Stimulated activated CD8-positive, alpha-beta memory T cell treated with anti-CD3 and anti-CD28 coated beads, Interleukin-7, amount 100 ng/mL, for 1 hour (primary cell): ENCODE measurements at places on chromosomes 6 and 20.

- DNase-seq = no peak
These were observed 9.4 kb downstream of the ADTRP start for GRCh38 chr6:11769244-11769643.

GRCh38 chr20:38831995-38832620 lies 26.6 kb downstream of the PPP1R16B start:
- no peak for DNase-seq

GRCh38 chr20:14785065-14785743 lies 447.8 kb upstream of the FLRT3 start:
- no peak for DNase-seq

- no peak for DNase-seq
These were observed 148.8 kb downstream of the LRFN2 start for GRCh38 chr6:40438246-40438887.

DNA sequence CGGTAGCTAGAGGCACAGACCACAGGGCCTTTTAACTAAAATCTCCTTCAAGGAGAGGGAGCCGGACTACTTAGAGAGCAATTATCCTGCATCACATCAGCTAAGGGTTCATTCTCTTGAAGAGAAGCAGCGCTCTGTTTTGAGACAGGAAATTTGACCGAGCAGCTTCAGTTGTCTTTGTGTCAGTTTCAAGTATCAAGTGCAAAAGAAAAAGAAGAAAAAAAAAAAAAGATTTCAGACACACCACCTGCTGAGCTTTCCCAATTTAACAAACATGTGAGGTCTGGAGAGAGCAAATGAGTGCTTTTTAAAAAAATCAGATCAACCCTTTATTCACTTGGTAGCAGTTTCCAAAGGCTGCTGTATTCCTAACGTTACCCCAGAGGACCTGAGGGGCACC lies 273.5 kb upstream of the POU3F2 start:
- no peak for DNase-seq

- no peak for DNase-seq
These were observed 28.3 kb downstream of the METTL24 start for GRCh38 chr6:110329714-110330436.

GRCh38 chr6:84457276-84457675 lies 229.8 kb upstream of the CEP162 start:
- no peak for DNase-seq

GRCh38 chr6:127956260-127956888 lies 55.5 kb upstream of the THEMIS start:
- no peak for DNase-seq
